ENCODE measurements at places on chromosomes 11 and 22.

DNA sequence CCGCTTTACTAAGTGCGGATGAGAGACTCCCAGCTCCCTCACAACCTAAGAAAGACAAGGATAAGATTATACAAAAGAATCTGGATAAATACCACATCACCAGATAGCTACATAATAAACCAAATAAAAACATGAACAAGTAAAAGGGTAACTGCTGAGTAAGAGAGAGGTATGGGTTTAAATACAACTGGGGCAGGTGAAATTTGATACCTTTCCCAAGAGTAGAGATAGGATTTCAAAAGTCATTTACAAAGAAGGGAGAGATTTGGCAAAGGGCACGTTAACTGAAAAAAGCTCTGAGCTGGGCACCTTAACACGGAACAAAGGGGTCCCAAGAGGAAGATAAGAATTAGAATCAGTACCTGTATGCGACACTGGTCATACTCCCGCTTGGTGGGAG, 1.7 kb downstream of the UBXN1 start:
- no peak for DNase-seq

GRCh38 chr11:118705111-118705741, 25.8 kb upstream of the TREH start:
- DNase-seq, result no peak

DNA sequence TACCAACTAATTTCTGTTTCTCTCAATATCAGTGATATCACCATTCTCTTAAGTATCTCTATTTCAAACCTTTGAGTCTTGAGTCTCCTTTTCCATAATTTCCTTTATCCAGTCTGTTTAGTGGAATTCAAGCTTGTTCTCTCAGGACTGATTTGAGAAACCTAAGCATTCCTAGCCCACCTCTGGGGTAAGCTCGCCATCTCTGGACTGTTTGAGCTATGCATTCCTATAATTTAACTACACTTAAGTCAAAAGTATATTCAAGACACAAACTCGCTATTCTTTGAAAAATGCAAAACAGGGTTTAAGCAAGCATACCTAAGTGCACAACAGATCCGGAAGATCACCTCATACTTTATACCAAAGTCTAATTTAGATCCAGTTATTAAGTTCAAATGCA, 2.1 kb upstream of the DLAT start:
- DNase-seq, result no peak

DNA sequence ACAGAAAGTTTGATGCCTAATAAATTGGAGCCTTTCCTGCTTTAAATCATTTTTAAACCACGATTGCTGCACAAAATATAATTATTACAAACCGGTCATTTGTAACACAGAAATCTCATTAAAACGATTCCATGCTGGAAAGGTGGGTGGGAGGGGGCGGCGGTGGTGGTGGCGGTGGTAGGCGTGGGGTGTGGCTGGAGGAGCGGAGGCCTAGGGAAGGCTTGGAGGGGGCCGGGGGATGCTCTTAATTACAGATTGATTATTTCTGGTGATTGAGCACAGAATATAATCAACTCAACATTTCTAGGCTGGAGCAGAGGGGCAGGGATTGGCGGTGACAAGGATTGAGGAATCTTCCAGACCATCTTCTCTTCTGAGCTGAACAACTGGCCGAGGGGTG, 157.5 kb downstream of the TRIM29 start:
- DNase-seq, result no peak

DNA sequence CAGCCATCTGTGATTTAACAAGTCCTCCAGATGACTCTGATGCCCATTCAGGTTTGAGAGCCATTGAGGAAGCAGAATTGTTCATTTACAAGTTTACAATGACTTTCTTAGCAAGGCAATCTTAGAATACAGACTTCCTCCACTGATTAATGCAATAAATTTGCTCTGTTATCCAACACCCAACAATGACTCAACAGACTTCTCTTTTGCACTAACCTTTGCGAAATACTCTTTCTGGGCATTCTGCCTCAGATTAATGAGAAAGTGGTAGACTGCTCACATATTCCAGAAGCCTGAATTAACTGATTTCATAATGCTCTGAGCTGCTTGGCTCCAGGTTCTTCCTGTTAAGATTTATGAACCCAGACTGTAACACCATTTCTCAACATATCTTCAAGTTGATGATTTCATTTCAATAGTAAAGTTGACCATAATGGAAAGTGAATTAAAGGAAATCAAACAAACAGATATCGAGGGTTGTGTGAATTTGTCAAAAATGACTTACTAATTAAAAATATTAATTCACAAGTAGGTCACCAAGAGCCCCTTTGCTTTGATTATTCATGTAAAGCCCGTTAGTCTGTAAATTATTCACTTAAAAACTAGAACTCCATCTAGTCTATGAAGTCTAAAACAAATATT, 70.5 kb upstream of the BLID start:
- DNase-seq, result no peak

GRCh38 chr11:35529971-35530495, 4.6 kb upstream of the PAMR1 start:
- DNase-seq, result no peak

DNA sequence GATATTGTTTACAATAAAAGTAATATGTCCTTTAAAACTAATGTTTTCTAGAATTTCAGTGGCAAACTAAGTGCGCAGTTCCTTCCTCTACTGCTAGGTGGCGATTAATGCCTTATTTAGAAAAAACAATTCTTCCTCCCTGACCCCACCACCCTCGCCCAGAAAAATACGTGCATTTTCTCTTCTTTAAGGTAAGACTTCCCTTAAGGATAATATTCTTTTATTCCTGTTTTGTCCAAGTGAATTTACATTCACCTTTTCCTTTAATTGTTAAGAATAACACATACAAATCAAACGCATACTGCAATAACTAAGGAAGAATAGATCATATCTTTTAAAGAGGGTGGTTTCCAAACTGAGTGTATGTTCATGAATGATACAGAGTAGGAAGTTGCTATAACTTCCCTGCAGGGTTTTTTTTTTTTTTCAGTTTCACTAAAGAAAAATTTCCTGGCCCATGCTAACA, 17.0 kb upstream of the PSMA1 start:
- DNase-seq, result no peak

DNA sequence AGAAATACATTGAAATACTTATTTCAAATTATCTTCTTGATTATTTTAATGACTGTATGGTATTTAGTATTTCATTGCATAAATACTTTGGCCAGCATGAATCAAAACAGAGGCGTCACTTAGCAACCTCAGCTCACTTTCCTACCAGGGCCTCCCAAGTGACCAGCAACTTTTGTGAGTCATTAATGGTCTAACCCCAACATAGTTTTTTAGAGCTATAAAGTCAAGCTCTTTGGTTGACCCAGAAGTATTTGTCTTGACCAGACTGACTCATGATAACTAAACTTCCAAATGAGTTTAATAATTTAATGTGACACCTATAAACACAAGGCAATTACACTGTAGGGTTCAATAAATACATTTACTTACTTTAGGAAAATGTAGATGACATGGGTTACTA, 27.9 kb upstream of the RBMXL2 start:
- no peak for DNase-seq

- DNase-seq, result no peak
Measured at GRCh38 chr11:116651098-116651736, 121.6 kb downstream of the BUD13 start.

DNA sequence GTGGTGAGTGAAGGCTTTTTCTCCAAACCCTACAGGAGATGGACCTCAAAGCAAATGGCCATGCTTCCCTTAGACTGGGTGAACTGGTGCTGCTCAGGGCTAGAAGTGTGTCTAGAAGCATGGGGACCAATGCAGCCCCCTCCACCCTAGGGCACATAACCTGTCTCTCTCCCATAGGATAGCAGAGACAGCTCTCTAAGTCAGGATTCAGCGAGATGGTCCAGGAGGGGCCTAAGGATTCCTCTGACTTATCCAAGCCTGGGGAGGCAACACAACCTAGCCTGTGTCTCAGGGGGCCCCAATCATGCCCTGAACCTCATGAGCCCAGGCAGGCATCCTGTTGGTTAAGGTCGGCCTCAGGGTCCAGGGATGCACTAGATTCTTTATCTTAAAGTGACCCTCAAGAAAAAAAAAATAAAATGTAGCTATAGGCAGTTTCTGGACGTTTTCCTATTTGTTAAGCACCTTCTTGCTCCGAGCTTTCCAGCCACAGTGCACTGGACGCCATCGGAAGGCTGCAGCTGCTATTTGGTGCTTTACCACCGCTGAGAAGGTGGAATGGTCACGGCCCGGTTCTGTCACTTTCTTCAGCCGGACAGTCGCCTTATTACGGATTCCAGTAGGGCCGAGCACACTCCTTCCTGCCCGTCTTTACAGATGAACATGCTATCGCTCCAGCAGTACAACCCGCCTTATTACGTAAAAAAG, 5.0 kb upstream of the CCND1 start:
- DNase-seq, result no peak

GRCh38 chr11:64801158-64801464, 1.9 kb downstream of the MAP4K2 start:
- DNase-seq, result no peak

GRCh38 chr22:45886540-45886939, 90.4 kb downstream of the WNT7B start:
- DNase-seq, result no peak

DNA sequence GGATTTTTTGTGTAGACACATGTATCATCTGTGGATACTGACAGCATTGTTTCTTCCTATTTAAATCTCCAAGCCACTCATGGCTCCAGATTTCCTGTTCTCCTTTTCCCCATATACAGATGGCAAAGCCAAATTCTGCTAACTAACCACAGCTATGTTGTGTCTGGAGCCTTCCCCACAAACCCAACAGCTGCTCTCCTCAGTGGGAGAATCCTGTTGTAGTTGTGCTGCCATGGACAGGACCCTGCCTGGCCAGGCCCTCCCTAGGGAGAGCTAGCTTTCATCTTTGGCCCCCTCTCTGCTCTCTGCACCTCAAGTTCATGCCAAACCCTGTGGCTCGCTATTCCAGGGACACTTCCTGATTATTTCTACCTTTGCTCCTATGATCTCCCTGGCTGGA, 106.4 kb upstream of the CCDC90B start:
- no peak for DNase-seq

- DNase-seq, result no peak
Measured at GRCh38 chr11:12544986-12545775, 129.0 kb upstream of the TEAD1 start.

DNA sequence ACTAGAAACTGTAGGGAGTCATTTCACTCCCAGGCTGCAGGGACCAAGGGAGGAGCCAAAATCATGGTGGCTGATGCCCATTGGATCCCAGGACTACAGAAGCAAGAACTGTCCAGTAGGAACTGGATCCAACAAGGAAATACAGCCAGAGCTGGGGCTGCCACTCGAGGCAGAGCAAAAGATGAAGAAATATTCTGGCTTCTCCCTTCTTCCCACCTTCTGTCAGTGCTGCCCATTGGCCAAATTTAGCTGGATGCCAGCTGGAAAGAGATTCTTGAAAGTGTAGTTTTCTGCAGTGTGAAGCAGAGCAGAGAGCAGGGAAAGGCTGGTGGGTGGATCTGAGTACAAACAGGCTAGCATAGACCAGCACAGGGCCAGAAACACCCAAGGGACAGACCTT, 45.6 kb downstream of the COMMD9 start:
- no peak for DNase-seq

DNA sequence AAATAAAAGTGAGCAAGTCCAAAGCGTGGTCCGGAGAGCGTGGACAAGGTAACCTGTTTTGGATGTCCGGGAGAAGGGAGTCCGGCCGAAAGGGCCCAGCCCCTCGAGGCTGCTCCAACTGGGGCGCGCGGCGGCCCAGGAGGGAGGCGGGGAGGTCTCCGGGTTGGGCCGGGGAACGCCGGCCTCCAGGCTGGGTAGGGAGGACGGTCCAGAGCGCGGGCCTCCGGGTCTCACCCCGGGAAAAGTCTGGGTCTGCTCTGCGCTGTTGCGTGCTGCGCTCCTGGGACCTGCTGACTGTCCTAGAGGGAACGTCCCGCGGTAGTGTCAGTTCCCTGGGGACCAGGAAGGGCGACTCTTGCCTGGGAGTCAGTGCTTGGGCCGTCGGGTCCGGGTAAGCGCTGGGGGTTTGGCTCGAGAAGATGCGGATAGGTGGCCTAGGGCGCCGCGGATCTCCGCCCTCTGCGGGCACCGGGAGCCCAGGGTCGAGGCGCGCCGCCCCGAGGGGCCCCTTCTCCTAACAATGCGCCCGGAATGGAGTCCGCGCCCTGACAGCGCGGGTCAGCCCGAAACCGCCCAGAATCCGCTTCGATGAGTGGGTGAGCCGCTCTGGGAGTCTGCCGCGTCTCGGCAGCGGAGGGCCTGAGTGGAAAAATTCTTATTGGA, 988 bp upstream of the FLI1 start:
- DNase-seq, result no peak

GRCh38 chr22:49450498-49450897, 377.2 kb downstream of the BRD1 start:
- no peak for DNase-seq

- no peak for DNase-seq
Measured at GRCh38 chr11:64597671-64598101, 6.7 kb downstream of the SLC22A12 start.

DNA sequence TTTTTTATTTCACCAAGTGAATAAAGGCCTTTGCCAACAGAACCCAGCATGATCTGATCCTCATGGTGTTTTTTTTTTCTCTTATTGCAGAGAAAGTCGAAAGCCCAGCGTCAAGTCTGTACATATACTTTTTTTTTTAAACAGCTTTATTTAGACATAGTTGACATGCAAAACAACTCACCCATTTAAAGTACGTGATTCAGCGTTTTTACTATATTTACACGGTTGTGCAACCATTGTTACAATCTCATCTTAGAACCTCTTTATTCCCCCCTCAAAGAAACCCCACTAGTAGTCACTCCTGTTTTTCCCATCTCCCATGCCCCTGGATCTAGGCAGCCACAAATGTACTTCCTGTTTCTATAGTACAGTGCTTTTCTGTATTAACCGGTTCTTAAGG, 20.6 kb upstream of the AP1B1 start:
- no peak for DNase-seq

GRCh38 chr11:102780491-102780918, at the start of gene MMP10:
Gene MMP10, minus strand, starts transcription at chr11:102780628. Its CDS starts 37 bp downstream, at chr11:102780591.
- DNase-seq, result no peak

- no peak for DNase-seq
Measured at GRCh38 chr11:95923439-95923727, 524 bp downstream of the MTMR2 start.

- no peak for DNase-seq
Measured at GRCh38 chr11:64834031-64834722, 10.3 kb downstream of the CDC42BPG start.

DNA sequence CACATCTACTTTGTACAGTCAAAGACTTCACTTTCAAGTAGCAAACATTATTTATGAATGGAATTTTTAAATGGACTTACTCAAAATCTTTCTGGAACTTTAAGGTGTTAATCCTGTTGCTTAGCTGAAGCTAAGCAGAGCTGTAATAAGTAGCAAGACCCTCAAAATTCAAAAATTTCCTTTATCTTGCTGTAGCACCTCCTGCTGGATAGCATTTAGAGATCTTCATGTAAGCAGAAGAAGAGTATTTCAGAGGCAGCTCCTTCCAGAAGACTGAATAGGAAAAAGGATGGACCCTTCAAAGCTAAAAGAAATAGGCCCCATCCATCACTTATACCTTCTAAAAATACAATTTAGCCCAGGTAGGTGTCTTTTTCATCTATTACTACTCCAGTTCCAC, 3.4 kb downstream of the PHF21A start:
- DNase-seq, result no peak

- DNase-seq, result no peak
Measured at GRCh38 chr22:39621826-39622225, 51.3 kb downstream of the CACNA1I start.

Data from stimulated activated CD8-positive, alpha-beta memory T cell treated with anti-CD3 and anti-CD28 coated beads, Interleukin-7, amount 100 ng/mL, for 24 hours (primary cell).